ENCODE measurements at places on chromosomes 7 and 10. TPM values are rescaled to one million over a fixed set of nuclear protein-coding genes. Genes with fewer than 3 reads are reported as not detected.

DNA sequence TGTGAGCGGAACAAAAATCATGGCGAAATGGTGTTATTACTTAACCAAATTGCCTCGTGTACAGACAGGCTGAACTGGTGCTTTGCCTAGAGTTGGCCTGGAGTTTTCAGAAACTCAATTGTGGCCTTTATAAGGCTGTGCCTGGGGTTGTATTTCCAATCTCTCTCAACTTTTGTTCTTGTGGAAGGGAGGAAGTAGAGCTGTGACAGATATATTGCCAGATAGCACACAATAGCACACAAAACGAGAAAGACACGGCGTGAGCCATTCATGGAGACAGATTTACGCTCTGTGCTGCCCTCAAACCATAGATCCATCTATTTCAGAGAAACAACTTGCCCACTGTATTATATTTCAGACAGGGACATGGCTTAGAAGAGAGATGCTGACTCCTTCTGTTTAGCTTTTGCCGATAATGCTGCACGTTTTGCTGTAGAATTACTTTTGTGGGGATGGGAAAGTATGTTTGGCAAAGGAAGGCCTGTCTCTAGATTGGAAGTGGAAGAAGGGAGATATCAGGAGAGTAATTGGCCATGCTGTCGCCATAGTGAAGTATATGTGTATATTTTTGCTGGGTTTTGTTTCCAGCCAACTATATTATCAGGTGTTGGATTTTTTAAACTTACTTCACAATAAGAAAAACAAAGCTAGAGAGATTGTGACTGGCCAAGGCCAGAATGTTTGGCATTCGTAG lies 80.4 kb downstream of the AUTS2 start:
- no peaks in the 10 kb centered on the region for H3K4me1 ChIP-seq
- no peak overlapping the region for H3K4me3 ChIP-seq
- no peak for DNase-seq
- no peaks in the 10 kb centered on the region for H3K36me3 ChIP-seq

- no peak overlapping the region for H3K4me3 ChIP-seq
- no peaks in the 10 kb centered on the region for H3K27me3 ChIP-seq
- no peaks in the 10 kb centered on the region for H3K36me3 ChIP-seq
These were observed 211.3 kb upstream of the PPP2R2D start for GRCh38 chr10:131689486-131689885.

DNA sequence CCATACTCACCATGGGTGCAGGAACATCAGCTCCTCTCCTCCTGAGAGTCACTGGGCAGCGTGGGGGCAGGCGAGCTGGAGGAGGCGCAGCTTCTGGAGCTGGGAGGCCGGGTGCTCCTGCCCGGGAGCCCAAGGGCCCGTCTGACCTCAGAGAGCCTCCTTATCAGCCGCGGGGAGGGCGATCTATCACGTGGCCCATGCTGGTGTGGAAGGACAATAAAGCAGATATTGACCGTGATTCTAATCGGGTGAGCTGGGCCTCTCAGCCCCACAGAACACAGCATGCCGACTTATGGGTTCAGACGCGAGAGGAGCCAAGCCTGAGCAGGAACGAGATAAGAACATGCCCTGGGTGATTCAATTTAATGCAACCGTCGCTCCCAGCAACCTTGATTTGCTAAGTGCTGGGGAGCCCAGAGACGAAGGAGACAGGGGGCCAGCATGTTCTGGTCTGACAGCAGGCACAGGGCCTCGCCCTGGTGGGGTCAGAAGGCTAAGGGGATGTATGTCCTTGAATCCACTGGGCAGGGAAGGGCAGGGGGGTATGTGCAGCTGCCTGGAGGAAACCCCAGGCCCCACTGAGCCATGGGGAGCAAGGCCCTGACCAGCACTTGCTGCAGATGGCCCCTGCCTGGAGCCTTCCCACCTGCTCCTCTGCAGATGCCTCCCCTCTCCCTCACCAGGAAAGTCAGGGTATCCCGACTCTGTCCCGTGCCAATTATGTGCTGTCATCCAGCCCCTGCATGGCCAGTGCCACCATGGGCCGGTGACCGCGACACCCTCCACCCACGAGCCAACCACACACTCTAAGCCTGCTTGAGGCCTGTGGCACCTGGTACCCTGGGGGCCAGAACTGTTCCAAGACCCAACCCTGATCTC lies 95.3 kb upstream of the RET start:
- no peaks in the 10 kb centered on the region for H3K4me1 ChIP-seq
- no peak overlapping the region for H3K4me3 ChIP-seq
- H3K36me3 ChIP-seq, result no peaks in the 10 kb centered on the region
- H3K27ac ChIP-seq, result no peak overlapping the region
- no peaks in the 10 kb centered on the region for H3K27me3 ChIP-seq

The AHR gene
- 36.6 TPM for total RNA-seq

The CPVL gene
- 1.1 TPM for total RNA-seq

The BTBD16 gene
- 0.82 TPM for total RNA-seq

Data from Panc1 (cell line).